ENCODE measurements at places on chromosomes 6 and 20.

DNA sequence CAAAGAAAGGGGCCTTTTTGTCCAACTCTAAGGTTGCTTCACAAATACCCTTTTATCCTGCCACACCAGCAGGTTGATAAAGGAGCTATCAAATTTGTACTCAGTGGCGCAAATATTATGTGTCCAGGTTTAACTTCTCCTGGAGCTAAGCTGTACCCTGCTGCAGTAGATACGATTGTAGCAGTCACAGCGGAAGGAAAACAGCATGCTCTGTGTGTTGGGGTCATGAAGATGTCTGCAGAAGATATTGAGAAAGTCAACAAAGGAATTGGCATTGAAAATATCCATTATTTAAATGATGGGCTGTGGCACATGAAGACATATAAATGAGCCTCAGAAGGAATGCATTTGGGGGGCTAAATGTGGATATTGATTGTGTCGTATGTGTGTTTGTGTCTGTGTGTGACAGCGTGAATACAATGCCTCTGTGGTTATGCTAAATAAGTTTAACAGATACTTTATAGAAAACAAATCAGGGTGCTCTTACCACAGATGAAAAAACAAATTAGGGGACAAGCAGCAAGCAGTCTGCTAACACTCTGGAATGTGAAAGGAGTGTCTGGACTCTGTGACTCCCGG lies 33.6 kb downstream of the HM13 start:
- DNase-seq, result no peak

- DNase-seq, result no peak
Measured at GRCh38 chr20:47789081-47789763, 3.9 kb upstream of the SULF2 start.

DNA sequence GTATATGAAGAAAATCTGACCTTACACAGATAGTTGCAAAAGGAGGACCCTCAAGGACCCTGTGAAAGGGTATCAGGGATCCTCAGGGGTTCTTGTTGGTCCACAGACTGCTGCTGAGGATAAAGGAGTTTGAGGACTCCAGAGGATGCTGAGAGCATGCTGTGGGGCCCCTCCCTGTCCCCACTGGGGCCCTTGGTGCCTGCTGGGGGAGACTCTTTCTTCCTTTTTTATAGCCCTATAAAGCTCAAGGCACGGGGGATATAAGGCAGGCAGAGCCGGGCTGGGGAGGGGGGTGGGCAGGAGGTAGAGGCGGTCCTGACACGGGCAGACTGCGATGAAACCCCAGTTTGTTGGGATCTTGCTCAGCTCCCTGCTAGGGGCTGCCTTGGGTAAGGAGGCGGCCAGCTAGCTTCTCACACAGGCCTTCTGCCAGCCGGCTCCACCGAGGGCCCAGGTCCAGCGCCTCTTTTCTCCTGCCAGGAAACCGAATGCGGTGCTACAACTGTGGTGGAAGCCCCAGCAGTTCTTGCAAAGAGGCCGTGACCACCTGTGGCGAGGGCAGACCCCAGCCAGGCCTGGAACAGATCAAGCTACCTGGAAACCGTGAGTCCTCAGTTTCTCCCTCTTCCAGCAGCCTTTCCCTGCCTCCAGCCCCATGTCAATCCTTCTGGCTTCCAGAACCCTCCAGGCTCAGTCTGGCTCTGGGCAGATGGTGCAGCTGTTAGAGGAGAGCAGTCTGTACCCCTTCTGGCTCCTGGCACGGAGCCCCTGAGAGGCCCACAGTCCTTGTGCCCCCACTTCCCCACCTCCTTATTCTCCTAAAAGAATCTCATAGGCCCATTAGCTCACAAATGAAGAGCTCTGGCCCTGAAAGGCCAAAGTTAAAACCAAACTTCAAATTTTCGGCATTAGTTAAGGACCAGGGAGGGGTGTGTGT lies at the start of gene LY6G6D:
LY6G6D (plus strand) TSS at position 327 of the 937 bp plus-strand sequence; CDS start at position 335, 8 bp downstream.
- no peak for DNase-seq

DNA sequence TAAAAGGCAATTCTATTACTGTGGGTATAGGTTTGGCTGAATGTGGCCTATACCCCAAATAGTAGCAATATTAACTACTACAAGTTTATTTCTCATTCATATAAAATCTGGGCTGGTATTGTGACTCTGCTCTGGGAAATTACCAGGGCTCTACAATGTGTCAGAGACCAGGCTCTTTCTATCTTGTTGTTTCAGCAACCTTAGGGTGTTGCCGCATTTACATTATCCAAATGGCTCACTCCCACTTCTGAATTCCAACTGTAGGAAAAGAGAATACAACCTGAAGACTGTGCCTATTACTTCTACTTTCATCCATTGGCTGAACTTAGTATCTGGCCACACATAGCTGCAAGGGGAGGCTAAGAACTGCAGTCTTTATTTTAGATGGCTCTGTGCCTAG lies 106.7 kb upstream of the CENPW start:
- no peak for DNase-seq

GRCh38 chr6:144289006-144289405 lies 3.9 kb downstream of the UTRN start:
- DNase-seq, result no peak

DNA sequence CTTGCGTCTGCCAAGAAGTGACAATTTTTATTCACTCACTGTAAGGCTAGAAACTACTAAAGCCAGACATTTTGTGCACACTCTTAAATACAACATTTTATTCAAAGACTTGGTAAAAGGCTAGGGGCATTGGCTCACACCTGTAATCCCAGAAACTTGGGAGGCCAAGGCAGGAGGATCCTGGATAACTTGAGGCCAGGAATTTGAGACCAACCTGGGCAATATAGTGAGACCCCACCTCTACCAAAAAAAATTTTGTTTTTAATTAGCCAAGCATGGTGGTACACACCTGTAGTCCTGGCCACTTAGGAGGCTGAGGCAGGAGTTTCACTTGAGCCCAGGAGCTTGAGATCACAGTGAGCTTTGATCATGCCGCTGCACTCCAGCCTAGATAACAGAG lies 11.3 kb upstream of the SENP6 start:
- no peak for DNase-seq

- DNase-seq, result no peak
Measured at GRCh38 chr20:21681922-21682318, 23.5 kb upstream of the PAX1 start.

DNA sequence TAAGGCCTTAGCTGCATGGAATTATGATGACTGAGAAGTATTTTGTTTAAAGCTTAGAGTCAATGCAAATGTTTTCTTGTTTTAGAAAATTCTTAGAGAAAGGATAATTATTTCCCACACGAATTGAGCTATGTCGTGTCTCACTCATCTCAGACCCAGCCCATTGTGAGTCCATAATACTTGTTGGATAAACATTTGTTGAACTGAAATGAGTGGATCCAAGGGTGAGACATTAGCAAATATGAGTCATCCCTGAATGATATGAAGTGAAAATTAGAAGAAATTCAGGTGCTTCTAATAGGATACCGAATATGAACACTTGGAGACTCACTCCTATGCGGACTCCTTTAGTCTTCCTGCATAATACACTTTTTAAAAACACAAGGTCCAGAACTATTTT lies 41.6 kb upstream of the ARMC2 start:
- no peak for DNase-seq

DNA sequence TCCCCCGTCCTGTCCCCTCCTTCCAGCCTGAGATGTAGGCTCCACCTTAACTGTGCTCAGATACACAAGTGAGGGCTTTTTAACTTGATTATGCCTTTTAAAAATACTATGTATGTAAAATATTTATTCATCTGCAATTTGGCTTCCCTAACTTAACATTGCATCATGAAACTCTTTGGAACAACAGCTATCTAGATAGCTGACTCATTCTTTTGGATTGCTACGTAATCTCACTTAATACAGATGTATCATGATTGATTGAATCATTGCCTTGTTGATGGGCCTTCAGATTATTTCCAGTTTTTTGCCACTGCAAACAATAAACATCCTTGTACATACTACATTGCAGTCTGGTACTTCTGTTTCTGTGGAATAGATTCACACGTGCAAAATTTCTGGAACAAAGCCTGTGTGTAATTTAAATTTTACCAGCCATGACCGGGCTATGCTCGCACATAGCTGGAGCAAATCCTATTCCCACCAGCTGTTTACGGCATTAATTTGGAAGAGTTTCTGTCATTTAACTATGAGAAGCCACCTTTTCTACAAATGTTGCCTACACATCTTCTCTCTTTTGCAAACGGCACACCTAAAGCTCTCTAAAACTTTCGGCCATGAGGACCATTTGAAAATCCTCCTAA lies 6.5 kb downstream of the PRND start:
- no peak for DNase-seq

DNA sequence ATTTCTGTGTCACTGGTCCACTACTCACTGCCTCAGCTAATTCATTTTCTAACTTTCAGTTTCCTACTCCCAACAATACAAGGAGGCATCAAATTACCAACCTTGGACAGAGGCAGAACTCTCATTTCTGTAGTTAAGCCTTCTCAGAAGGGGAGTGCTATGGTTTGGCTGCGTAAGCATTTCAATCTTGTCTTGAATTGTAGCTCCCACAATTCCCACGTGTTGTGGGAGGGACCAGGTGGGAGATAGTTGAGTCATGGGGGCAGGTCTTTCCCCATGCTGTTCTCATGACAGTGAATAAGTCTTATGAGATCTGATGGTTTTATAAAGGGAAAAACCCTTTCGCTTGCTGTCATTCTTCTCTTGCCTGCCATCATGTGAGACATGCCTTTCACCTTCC lies 22.9 kb downstream of the HLA-DRA start:
- no peak for DNase-seq

DNA sequence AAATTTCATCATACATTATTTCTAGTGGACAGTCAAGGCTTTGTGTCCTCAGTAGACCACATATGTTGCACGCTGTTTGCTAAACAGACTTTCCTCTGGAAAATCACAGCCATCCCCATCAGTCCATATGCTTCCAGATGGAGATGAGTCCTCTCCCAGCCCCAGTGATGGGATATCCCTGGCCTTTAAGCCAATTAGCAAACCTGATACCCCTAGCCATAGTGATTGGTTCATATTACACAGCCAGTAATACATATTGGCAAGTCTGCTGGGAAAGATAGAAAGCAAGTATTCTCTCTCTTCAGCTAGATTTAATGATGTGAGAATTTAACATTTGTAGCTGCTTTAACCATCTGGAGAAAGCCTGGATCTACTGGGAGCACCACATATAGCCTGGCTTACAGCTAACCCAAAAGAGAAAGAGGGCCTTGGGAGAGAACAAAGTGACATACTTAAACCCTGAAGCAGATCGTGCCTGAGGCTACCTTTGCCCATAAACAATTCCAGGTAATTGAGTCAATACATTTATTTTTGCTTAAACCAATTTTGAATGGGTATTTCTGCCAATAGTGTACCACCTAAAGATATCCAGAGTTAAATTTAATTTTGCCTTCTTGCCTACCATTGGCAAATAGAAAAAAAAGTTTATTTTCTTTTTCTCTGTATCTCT lies 103.5 kb upstream of the HIVEP1 start:
- DNase-seq, result no peak

DNA sequence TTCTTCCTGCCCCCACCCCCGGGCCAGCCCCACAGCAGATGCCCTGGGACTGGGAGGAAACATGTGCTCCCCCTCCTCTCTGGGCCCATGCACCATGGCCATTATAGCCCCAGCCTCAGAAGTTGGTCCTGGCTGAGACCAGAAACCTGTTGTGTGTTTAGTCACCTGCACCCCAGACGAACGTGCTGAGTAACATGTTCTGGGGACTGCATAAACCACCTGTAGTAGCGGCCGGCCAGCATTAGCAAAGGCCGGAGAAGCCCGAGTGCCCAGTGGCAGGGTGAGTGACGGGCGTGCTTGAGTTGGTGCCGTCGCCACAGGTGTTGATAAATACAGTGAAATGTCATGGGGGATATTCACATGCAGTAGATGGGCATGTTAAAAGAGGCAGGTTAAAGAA lies 73.9 kb downstream of the TCP11 start:
- DNase-seq, result no peak

GRCh38 chr6:149084808-149085556 lies 232.5 kb upstream of the TAB2 start:
- no peak for DNase-seq

DNA sequence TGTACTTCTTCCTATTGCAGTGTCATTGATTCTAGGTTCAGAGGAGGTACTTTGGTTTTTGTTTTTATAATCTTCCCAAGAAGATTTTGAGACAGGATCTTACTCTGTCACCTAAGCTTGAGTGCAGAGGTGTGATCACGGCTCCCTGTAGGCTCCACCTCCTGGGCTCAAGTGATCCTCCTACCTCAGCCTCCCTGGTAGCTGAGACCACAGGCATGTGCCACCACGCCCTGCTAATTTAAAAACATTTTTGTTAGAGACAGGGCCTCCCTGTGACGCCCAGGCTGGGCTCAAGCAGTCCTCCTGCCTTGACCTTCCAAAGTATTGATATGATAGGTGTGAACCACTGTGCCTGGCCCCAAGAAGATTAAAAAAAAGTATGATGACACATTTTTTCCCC lies 3.4 kb upstream of the SLC17A5 start:
- DNase-seq, result no peak

DNA sequence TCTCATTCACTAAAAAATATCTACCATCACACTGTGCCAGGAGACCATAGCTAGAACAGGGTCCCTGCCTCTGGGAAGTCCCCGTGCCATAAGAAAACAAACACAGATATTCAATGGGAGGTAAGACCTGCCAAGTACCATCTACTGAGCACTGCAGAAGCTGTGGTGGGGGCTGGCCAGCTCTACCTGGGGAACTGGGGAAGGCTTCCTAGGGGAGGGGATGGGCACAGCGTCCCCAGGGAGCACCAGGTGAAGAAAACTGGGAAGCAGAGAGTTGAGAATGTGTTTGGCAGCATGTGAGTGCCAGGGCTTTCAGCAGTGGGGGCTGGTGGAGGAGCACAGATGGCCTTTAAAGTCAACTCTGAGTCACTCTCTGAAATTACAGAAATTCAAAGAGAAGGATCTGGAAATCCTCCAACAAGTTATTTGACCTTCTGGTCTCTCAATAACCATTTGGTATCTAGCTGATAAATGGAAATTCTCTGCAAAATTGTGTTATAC lies 85.2 kb downstream of the SHLD1 start:
- no peak for DNase-seq

- DNase-seq, result no peak
Measured at GRCh38 chr6:41784581-41785171, 2.8 kb upstream of the TOMM6 start.

- DNase-seq, result no peak
Measured at GRCh38 chr6:6131492-6132109, 124.9 kb upstream of the NRN1 start.

DNA sequence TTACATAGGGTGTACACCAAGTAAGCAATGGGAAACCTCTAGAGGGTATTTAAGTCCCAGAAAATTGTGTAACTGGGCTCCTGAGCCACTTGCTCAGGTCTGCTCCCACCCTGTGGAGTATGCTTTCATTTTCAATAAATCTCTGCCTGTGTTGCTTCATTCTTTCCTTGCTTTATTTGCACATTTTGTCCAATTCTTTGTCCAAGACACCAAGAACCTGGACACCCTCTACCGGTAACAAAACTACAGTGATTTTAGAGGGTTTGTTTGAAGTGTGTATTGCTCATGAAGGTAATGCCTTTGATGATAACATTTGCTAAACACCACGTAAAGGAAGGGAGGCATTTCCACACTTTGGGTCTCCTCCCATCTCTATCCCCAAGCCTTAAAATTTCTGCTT lies 46.2 kb downstream of the MYB start:
- DNase-seq, result no peak

GRCh38 chr6:12386816-12387215 lies 96.7 kb downstream of the EDN1 start:
- no peak for DNase-seq
